ENCODE measurements at places on chromosomes 12 and 14. TPM values are rescaled to one million over a fixed set of nuclear protein-coding genes. Genes with fewer than 3 reads are reported as not detected.

- no peak for DNase-seq
These were observed 39.8 kb upstream of the NELL2 start for GRCh38 chr12:44915958-44916357.

The KRT82 gene
- total RNA-seq, result not detected

DNA sequence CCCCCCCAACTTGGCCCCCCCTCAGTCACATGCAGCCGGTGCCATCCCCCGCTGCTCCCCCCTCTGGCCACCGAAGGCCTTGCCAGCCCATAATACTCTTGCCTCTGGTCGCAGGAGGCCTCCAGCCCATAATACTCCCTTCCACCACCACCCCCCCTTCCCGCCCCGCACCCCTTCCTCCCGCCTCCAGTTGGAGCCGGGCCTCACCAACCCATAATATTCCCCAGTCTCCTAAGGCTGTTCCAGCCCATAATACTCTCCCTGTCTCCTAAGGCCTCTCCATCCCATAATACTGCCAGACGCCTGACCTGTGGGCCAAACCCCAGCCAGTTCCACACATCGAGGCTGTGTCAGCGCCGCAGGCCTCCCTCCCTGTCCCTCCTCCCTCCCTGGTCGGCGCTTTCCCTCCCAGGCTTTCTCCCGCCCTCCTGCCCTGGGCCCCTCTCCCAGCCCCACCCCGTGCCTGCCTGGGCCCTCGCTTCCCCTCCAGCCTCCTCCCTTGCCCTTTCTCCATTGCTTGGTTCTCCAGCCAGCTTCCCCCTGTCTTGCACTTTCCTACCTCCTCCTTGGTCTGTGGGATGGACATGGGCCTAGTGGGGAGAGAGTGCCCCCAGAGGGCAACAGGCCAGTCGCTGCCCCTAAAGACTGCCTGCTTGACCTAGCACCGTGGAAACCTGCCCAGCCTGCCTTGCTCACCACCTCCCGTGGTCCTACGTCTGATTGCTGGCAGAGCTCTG lies 6.8 kb upstream of the CHD4 start:
- peak; percentile 92 for DNase-seq

The MIA2 gene
- 22.2 TPM for total RNA-seq

DNA sequence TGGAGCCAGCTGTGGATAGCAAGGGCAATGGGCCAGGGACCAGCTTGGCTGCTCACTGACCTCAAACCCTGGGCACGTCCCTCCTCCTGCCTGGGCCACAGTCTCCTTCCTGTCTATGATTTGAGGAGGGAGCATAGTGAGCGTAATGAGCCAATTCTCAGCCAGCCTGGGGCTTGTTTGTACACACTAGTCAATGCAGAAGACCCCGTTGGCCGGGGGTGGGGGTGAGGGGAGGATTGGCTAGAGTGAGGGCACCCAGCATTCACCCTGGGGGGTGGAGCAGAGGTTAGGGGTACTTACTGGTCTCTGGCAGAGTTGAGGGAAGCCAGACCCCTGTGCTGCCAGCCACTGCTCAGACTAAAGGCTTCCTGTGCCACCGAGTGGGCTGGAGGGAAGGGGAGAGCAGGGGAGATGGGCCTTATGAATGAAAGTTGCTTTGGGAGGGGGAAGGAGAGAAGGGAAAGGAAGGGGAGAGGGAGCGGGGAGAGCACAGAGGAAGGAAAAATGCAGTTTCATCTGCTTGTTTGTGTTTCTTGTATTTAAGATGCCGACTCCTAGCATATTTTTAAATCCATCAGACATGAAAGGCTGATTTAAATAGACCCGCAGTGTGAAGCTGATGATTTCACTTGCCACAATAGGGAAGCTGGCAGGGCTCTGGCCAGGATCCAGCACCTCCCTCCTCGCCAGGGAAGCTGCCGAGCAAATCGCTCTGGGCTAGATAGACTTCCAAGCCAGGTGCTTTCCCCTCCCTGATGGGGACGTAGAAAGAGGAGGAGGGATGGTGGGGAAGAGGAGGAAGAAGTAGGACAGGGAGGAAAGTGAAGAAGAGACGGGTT lies 114.0 kb downstream of the PRMT8 start:
- DNase-seq, result peak; percentile 83

DNA sequence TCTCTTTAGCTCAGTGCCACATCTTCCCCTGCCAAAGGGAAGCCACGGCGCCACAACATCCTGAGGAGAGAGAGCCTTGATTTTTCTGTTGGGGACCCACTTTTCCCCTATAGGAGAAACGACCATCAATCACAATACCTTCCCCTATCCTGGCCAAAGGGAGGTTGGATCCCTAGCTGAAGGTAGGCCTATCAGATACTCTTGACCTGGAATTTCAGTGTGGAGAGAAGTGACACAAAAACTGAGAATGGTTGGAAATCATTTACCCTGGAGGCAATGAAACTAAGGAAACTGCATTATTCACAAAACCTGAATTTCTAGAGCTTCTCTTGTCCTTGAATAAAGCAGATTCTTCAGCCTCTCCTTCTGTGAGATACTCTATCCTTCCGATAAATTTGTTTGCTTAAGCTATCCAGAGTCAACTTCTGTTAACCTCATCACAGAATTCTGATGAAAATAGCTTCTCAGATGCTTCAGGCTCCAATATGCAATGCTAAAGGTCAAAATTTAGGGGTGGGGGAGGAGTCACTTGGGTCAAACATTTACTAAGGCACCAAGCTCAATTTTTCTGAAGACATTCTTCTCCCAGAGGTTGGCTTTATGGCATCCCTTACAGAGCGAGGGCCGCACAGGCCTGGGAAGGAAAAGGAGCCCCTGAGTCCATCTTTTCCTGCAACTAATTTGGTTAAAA lies 27.0 kb upstream of the DUSP6 start:
- DNase-seq, result no peak

The FAM181A gene
- total RNA-seq, result not detected

DNA sequence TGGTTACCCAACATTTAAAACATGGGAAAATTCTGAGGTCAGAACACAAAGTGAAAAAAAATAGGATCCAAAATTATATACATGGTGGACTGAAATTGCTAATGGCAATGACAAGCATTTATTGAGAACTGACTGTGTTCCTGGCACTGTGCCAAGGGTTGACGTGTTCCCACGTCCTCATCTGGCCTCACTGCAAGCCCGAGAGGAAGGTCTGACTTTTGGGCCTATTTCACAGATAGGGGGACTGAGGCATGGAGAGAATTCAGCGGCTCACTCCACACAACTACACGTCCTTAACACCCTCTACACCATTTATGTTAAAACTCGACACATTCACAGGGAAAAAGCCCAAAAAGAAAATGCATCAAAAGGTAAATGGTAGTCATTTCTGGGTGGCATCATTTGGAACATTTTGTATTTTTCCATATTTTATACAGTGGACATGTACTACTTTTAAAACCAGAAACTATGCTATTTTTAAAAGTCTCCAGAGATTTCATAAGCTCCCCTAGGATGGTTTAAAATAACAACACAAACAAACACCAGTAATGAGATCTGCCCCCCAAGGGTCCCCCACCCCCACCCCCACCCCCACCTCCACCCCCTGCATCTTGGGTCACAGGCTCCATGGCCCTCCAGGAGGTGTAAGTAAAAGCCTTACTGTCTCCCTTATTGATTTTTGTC lies 27.7 kb downstream of the CLMN start:
- peak; percentile 84 for DNase-seq

GRCh38 chr12:124804011-124804621 lies 59.5 kb downstream of the SCARB1 start:
- DNase-seq, result no peak

The RBMS2 gene
- total RNA-seq, result 30.2 TPM

DNA sequence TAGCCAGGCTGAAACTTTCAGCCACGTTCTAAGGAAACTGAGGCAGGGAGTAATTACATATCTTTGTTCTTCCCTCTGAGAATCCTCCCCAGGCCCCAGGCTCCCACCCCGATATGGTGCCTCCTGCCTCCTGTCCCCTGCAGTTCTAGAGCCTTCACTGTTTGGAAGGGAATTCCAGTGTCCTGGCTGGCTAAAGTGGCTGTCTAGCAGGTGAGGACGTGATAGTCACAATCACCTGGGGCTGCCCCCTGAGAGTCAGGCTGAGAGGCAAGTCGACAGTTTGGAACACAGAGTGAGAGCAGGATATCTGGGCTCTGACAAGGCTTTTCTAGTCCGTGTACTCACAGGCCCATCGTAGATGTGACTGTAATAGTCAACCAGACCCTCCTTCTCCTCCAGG lies 6.3 kb upstream of the RPAP3 start:
- DNase-seq, result no peak

The PRIM1 gene
- total RNA-seq, result 5.1 TPM

DNA sequence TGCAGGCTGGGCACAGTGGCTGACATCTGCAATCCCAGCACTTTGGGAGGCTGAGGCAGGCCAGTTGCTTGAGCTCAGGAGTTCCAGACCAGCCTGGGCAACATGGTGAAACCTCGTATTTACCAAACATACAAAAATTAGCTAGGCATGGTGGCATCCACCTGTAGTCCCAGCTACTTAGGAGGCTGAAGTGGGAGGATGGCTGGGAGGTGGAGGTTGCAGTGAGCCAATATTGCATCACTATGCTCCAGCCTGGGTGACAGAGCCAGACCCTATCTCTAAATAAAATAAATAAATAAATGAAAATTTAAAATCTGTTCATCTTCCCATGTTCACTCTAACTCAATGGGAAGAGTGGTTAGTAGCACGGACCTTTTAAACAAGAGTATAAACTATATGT lies 71.2 kb downstream of the ELK3 start:
- no peak for DNase-seq
